ENCODE measurements at places on chromosomes 12 and 14.
A peak's percentile ranks its signal among the peaks of the same experiment; 100 is the strongest.

GRCh38 chr12:42278128-42278510 is 40.1 kb upstream of the YAF2 start:
- no peak for DNase-seq

- DNase-seq, result no peak
Observed at GRCh38 chr14:100294213-100294962, 11.9 kb downstream of the SLC25A29 start.

- DNase-seq, result peak; percentile 45
Observed at GRCh38 chr14:89650077-89650978, 233.3 kb upstream of the FOXN3 start.

DNA sequence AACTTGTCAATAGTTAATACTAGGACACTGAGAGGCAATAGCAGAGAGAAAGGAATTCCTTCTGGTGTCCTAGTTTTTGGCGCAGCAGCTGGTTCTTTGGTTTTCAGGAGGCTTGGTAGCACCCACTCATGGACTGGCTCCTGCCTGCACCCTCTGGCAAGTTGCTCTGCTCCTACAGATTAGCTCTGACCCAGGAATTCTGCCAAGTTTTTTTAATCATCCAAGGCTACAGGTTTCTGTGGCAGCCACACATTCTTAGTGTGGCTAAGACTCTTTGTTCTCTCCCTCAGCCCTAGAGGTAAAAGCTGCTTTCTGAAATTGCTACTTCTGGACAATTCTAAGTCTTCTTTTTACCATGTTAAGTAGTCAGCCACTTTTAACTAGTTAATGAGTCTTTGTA is 72.0 kb upstream of the FKBP4 start:
- DNase-seq, result no peak

- DNase-seq, result no peak
Observed at GRCh38 chr12:6033546-6033945, 88.5 kb upstream of the ANO2 start.

DNA sequence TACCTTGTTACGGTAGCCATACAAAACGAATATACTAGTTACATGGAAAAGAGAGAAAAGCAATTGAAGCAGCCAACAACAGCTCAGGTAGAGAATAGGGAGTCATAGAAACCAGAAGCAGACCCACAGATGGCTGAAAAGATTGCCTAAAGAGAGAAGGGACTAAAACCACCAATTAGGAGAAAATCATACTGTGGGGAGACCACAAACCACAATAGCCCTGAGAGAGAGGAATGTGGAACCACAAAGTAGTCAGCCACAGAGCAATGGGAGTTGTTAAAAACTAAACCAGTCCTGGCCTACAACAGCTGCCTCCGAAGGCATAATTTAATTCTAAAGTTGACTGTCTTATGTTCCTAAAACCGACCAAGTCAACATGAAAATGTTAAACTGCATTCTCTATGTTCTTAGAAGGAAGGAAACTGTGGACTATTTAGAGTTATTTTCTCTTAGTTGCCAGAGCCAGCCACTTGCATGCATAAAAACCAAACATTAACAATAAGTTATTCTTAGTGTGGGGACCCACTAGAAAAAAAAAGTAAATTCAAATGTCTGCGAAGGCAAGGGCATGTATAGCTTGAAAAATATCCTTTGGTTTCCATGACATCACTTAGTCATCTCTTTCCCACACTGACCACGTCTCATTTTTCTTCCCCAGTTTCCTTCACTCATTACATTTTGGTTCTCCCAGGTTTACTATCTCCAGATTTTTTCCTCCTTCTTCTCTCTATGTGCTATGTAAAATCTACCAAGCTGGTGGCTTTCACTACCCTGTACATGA is 398.1 kb downstream of the NOVA1 start:
- peak; percentile 17 for DNase-seq

GRCh38 chr12:53320352-53321195 is 836 bp downstream of the AAAS start:
- no peak for DNase-seq

DNA sequence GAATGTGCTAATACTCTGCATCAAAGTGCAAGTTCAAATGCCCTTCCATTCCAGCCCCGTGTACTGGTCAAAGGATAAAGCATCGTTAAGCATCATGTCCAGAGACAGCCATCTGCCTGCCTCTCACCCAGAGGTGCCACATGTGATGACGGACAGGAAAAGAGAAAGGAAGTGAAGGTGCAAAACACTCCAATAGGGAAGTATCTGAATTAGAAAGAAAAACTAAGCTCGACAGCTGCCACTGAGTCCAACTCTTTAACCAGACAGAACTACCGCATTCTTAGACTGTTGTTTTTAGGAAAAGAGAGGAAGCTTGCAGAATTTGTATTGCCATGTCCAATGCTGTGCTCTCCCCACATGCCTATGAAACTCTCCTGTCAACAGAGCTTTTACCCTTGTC is 465.0 kb upstream of the SOX5 start:
- no peak for DNase-seq

DNA sequence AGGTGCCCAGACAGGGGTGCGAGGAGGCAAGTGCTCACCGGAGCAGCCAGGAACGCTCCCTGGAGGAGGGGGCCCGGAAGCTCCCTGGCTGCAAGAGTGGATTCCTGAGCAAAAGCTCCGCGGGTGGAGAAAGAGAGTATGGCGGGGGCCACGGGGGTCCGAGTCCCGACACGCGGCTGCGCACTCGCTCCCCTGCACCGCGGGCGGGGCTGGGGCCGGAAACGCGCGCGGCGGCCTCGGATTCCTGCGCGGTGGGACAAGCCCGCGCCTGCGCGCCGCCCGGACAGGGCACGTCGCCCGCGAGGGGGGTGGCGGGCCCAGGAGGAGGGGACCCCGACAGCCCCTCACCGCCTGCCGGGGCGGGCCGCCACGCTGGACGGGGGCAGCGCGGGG is 27.8 kb upstream of the GPR132 start:
- peak; percentile 69 for DNase-seq

- peak; percentile 27 for DNase-seq
Observed at GRCh38 chr12:97960741-97961608, 498.4 kb downstream of the RMST start.

GRCh38 chr12:130044991-130045621 is 117.2 kb upstream of the FZD10 start:
- no peak for DNase-seq
